Right lung (tissue), 10 donors: ENCODE measurements at places on chromosomes 12 and 14. TPM values are rescaled to one million over a fixed set of nuclear protein-coding genes. Genes with fewer than 3 reads are reported as not detected.

GRCh38 chr12:101795786-101796185 is 35.0 kb downstream of the GNPTAB start:
- DNase-seq = no peak

- no peak for DNase-seq
Observed at GRCh38 chr12:71157601-71158233, at the start of gene TSPAN8. TSPAN8 (minus strand) TSS chr12:71157999; CDS start chr12:71157678, 321 bp downstream.

DNA sequence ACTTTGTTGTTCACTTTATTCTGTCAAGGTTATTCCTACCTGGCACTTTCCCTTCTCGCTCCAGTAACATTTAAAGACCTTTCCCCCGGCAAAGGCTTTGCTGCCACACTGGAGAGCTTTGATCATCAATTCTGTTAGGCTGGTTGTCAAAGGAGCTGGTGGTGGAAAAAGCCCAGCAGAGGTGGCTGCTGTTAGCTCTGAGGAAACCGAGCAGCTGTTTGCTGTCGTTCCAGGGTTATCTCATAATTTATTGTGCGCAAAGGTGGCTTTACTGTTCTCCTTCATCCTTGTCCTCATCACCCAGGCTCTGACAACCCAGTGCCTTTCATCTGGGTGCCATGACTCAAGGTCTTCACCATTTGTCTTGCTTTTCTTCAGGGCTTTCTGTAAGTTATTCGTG is 38.2 kb upstream of the CRADD start:
- DNase-seq = no peak

GRCh38 chr14:87185961-87186560 is 806.9 kb downstream of the GALC start:
- DNase-seq = no peak

TAS2R8 gene
- polyA plus RNA-seq = not detected

ANGEL1 gene
- 49.7 TPM for polyA plus RNA-seq

IL26 gene
- polyA plus RNA-seq = not detected

NINJ2 gene
- 1.4 TPM for polyA plus RNA-seq

DNA sequence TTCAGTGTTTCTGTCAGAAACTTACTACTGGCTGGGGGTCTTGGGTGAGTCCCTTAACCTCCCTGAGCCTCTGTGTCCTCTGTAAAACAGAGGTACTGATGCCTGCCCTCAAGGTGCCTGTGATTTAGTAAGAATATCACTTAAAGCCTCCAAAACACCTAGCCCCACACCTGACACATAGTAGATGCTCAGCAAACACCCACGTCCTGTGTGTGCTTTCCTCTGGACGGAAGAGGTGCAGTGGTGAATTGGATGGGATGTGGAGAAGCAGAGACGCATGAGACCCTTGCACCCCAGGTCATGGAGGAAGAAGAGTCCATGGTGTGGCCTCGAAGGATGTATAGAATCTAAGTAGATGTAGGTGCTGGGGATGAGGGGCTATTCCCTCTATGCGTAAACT is 110.6 kb downstream of the LGMN start:
- no peak for DNase-seq

IFNG-AS1 gene
- 0.13 TPM for polyA plus RNA-seq

TMTC2 gene
- polyA plus RNA-seq = 29.3 TPM

DNA sequence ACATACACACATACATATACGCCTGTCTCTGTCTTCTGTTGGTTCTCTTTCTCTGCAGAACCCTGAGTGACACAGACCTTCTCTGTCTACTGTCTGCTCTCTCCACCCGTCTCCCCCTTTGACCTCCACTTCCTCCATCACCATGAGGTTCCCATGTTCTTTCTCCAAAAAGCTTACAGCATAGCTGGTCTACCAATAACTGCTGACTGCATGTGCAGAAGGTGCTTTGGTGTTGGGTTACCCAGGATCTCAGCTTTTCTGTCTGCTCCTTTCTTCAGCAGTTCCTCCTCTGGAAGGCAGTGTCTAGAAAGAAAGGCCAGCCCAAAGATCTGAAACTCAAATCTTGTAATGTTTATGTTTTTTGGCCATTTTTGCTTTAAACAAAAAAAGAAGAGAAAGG is 125.6 kb downstream of the SMOC1 start:
- no peak for DNase-seq

- no peak for DNase-seq
Observed at GRCh38 chr12:84276215-84276614, 636.4 kb downstream of the SLC6A15 start.

DNA sequence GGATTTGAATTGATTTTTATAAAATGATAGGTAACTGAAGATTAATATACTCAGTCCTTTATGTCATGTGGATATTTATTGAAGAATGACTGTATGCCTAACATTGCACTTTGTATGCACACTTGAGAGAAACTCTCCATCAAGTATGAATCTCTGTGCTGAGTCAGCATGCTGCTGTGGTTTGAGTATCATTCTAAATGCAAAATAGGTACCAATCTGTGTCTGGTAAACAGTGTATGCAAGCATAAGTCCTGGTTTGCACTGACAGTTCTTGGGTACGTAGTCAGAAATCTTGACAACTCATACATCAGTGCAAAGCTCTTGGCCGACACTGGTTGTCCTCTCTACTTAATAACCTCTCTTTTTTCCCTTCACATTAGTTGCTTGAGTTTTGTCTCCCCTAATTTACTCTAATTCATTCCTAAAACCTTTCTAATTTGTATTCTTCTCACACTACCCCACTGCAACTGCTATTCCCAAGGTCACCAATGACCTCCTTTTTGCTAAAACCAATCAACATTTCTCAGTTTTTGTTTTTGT is 21.8 kb downstream of the MGAT4C start:
- no peak for DNase-seq

DNA sequence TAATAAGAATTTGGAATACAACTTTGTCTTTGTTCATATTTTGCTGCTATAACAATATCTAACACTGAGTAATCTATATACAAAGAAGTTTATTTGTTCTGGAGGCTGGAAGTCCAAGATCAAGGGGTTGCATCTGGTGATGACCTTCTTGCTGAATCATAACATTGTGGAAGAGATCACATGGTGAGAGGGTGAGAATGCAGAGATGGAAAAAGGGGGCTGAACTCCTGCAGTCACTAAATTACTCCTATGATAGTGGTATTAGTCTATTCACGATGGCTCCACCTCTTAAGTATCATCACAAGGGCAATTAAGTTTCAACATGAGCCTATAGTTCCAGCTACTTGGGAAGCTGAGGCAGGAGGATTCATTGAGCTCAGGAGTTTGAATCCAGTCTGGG is 4.5 kb upstream of the AKAP6 start:
- no peak for DNase-seq

TEX52 gene
- polyA plus RNA-seq = 3.6 TPM

P2RX2 gene
- 3.3 TPM for polyA plus RNA-seq

TMTC3 gene
- polyA plus RNA-seq = 23.5 TPM

DNA sequence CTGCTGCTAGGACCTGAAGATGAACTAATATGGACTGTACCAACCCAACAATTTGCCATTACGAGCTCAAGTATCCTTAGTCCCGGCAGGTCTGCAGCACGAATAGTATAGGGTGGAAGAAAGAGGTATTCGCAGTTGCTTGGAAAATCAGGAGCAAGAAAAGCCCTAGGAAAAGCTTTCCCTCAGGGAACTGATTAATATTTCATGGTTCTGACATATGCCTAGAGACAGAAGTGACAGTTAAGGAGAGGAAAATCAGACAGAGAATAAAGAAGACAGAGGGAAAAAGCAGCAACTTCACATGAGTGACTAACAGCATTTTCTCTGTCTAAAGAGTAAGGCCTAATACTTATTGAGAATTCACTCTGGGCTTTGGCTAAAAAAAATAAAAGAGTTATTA is 602.9 kb upstream of the ATP2B1 start:
- no peak for DNase-seq

DNA sequence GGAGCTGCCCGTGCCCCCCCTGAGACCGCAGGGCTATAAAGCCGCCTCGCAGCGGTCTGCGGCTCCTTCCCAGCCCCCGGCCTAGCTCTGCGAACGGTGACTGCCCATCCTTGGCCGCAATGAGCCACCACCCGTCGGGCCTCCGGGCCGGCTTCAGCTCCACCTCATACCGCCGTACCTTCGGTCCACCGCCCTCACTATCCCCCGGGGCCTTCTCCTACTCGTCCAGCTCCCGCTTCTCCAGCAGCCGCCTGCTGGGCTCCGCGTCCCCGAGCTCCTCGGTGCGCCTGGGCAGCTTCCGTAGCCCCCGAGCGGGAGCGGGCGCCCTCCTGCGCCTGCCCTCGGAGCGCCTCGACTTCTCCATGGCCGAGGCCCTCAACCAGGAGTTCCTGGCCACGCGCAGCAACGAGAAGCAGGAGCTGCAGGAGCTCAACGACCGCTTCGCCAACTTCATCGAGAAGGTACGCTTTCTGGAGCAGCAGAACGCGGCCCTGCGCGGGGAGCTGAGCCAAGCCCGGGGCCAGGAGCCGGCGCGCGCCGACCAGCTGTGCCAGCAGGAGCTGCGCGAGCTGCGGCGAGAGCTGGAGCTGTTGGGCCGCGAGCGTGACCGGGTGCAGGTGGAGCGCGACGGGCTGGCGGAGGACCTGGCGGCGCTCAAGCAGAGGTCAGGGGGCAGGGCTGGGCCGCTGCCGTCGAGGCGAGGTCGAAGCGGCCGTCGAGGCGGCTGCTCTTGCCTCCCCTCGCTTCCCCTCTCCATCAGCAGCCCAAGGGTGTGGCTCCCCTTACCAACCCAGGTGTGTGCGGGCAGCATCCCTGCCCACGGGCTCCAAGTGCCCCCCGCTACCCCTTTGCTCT is at the start of gene PRPH:
TSS of gene PRPH (plus strand) at position 66 of the 855 bp plus-strand sequence. CDS start at position 120, 54 bp downstream.
- no peak for DNase-seq

TMEM121 gene
- 2.3 TPM for polyA plus RNA-seq

TCP11L2 gene
- polyA plus RNA-seq = 26.8 TPM

DNA sequence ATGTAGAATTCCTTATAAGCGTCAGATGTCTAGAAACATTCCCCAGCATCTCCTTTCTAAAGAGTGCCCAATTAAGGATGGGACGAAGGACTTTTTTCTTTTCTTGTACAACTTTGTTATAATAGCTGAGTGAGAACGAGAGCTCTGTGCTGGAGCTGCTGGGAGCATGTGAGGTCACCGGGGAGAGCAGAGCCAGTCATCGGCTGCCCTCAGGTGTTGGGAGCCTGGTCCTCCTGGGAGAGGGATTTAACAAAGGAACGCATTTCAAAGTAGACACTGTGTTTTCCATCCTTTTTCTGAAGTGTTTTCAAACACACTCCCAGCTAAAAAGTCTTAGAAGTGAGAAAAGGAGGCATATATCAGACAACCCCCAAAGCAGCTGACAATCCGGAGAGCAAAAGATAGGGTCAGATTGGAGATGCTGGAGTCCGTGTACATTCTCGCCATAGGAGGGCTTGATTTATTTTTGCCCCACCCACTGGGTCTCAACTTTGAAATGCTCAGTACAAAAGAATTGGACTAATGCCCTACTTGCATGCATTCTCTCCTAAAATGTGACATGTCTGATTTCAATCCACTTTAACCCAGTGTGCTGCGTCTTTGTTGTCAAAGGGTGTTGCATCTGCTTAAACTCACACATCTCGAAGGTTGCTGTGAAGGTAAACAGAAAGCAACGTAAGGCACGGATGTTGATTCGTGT is 50.8 kb upstream of the PIWIL1 start:
- DNase-seq = no peak

GRCh38 chr12:49089821-49090773 is 4.5 kb downstream of the DHH start:
- DNase-seq = no peak

ARHGDIB gene
- 77.4 TPM for polyA plus RNA-seq

LMNTD1 gene
- 0.89 TPM for polyA plus RNA-seq

B4GALNT3 gene
- polyA plus RNA-seq = 3.2 TPM

DNA sequence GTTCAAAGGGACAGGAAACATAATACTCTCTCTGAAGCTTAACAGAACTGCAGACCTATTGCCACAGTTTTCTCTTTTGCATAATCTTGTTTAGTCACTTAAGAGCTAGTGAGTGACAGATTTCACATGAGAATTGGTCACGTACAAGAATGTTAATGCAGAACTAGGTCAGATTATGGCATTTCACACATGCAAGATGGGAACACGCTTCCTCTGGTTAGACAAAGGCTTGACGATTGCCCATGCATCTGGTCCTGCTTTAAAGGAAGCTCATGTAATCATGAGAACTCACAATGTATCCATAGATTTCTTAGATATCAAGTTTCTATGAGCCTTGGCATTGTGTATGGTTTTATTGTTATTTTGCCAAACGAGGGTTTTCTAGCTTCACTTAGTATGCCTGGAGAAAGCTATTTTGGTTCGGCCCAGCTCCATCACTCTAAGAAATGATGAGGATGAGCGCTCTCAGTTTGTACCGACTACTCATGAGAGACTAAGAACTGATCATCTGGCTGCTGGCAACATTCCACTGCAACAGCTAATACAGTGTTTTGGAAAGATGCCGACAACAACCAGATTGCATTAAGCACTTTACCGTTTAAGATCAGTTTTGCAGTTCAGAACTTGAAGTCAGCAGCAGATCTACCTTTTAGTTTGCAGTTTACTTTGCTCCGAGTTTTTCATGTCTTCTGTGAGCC is 380.0 kb downstream of the DIO2 start:
- DNase-seq = peak; percentile 64

DNA sequence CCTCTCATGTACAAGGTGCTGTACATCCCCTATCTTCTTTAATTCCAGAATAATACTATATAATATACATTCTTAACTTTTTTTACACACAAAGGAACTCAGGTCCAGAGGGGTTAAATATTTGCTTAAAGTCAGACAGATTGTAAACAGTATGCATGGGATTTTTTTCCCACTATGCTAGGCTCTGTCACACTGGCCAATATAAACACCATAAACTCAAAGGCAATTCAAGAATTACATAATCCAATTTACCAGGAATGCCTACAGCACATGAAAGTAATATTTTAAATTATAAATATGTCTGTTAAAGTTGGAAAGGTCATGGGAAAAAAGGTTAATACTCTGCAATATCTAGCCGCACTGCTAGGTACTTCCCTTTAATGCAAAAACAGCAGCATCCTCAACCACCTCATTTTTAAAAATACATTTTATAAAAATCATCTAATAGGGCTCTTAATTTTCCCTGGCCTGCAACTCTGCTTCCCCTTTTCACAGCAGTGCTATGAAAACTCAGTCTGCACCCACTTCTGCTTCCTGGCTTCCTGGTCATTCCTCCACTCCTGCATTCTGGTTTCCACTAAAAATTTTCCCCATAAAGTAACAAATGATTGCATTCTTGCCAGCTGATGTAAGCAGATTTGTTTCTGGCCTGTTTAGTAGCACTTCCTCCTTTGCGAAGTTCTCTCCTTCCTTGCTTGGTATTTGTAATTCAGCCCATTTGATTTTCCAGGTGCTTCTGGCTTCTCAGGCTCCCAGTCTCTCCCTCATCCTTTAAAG is 128.1 kb downstream of the ITPR2 start:
- no peak for DNase-seq

ARID2 gene
- 34.3 TPM for polyA plus RNA-seq

RFX4 gene
- polyA plus RNA-seq = not detected

SLC17A8 gene
- polyA plus RNA-seq = 3.3 TPM

DNA sequence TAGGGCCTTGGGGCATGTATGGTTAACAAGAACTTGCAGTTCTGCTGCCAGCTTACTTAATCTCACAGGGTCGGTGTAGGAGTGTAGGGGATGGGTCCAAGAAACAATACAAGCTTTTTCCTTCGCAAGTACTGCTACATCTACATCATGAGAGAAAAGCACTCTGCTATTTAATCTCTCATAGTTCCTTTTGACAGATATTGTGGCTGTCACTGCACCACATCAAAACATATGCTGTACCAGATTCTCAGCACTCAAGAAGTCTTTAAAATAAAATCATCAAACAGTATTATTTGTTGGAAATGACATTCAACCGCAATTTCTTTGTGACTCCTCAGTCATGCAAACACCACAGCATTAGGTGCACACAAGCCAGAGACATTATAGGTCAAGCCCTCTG is 215.5 kb upstream of the BMP4 start:
- DNase-seq = no peak

GRCh38 chr12:116934908-116935705 is 24.4 kb downstream of the FBXW8 start:
- no peak for DNase-seq

GRCh38 chr12:1644534-1645438 is 15.8 kb downstream of the WNT5B start:
- DNase-seq = peak; percentile 91

KRT77 gene
- polyA plus RNA-seq = not detected
